SHP77 treated with DMSO at 0.1 percent for 48 hours (cell line): ENCODE measurements at places on chromosomes 1 and 21.
A peak's percentile ranks its signal among the peaks of the same experiment; 100 is the strongest.

- DNase-seq, result no peak
These were observed 5.1 kb upstream of the NT5C1A start for GRCh38 chr1:39676948-39677548.

DNA sequence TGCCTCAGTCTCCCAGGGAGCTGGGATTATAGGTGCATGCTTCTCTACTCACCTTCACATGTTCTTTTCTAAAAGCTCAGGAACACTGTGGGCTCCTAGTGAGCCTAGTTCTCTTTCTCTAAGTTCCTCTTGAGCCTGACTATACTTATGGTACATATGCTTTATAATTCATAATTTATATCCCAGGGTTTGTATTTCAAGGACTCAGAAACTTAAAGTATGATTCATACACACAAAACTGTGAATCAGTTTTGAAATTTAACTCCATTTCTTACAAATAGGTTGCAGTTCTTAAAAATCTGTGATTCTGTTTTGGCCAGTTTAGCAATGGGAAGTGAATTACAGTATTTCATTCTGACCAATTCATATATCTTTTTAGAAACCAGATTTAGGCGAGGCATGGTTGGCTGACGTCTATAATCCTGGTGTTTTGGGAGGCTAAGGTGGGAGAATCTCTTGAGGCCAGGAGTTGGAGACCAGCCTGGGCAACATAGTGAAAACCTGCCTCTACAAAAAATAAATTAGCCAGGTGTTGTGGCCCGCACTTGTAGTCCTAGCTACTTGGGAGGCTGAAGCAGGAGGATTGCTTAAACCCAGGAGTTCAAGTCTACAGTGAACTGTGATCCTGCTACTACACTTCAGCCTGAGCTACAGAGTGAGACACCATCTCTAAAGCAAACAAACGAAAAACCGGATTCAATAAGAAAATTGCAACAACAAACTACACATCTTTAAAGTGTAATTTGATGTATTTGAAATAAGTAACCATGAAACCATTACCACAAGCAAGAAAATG lies 15.6 kb downstream of the RASAL2 start:
- no peak for DNase-seq

- no peak for DNase-seq
These were observed 1539.6 kb downstream of the BRINP3 start for GRCh38 chr1:188937965-188938551.

GRCh38 chr1:2165646-2166045 lies 28.9 kb downstream of the FAAP20 start:
- DNase-seq, result no peak

GRCh38 chr1:64711266-64711665 lies 33.6 kb upstream of the RAVER2 start:
- no peak for DNase-seq

GRCh38 chr1:64864018-64864940 lies 102.1 kb downstream of the JAK1 start:
- DNase-seq, result peak; percentile 3

GRCh38 chr1:41658431-41659158 lies 174.1 kb upstream of the EDN2 start:
- DNase-seq, result no peak

DNA sequence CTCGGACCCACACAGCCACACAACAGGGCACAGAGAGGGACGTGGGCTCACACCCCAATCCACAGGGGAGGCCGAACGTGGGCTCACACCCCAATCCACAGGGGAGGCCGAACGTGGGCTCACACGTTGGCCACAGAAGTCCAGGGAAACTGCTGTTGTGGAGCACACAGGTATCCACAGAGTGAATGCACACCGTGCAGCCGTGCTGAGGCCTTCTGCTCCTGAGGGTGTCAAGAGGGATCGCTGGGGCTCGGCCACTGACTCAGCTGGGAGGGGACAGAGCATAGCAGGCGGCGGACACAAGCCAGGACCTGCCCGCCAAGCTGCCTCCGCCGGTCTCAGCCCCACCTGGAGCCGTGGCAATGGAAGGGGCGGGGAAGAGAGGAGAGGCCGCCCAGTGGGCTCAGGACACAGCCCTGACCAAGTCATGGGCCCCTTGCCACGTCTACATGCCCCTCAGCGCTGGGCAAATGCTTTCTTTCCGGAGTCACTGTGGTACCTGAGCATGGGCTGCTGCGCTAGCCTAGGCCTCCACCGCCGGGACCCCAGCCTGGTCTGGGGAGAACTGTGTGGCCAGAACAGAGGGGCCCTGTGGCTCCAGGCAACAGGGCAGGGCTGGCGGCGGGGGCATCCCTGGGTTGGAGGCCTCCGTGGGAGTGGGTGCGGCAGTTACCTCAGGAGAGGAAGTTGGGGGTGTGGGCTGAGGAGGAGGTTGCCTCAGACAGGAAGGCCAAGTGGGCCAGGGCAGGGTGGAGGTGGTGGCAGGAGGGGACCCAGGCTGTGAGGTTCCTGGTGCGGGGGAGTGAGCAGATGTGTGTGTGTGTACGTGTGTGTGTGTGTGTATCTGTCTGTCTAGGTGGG lies 1.2 kb downstream of the SYTL1 start:
- DNase-seq, result peak; percentile 46

- no peak for DNase-seq
These were observed 645.8 kb upstream of the USP24 start for GRCh38 chr1:55860798-55861519.

DNA sequence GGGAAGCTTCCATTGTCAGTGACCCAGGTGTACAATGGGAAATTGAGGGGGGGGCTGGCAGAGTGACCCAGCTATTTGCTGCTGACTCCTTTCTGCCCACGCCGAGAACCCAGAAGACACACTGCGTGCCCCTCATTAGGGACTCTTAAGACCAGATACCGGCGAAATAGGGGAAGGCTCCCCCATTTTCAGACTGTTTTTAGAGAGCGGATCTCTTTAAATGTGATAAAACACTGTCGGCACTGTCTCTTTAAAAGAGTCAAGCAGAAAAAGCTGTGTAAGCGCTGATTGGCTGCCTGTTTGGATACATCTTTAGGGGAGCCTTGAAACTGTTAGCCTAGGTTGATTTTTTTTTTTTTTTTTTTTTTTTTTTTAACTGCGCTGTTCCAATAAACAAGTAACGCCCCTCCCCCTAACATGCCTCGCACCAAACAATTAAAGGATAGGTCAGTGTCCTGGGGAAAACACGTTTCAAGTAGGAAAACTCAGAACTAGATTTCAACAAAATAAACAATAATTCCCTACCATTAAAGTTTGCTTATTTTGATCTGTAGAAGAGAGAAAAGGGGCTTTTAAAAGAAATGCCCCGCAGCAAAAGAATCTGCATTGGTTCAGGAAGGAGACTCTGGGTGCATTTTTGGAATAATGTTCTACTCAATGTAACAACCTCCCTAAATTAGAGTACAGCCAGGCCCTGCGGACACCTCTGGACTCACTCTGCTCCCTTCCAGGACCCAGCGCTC lies 1.4 kb upstream of the SSBP3 start:
- peak; percentile 81 for DNase-seq

DNA sequence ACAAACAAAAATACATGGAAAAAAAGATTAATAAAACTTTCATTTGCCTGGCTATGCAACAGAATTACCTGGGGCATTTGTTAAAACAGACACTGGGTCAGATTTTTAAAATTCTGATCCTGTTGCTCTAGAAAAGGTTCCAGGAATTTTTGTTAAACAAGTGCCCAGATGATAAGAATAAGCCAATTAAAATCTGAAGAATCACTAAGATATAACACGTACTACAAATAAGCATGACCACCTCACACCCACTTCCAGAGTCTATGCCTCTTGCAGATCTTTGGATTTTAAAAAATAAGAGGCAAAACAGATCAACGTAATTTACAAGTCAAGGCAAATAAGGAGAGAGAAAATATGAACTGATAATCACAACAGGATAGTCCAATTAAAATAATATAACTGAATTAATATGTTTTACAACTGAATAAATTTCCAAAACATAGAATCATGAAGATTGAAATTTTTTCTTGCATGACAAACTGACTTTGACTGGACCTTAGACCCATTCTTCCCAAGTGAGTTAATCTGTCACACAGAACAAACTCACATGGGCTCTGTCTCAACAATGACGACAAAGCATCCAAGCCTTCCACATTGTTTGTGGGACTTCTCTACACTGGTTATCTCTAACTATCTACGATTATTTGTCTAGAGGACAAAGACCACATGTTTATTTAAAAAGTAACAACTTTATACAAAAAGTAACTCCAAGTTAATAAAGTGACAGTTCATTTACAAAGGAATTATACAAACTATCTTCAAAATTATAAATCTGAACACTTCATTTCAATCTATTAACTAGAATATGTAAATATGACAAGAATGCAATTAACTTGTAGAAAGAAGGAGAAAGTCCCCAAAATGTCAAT lies 56.9 kb downstream of the COP1 start:
- DNase-seq, result no peak

GRCh38 chr1:198258491-198258890 lies 101.7 kb downstream of the NEK7 start:
- DNase-seq, result no peak

GRCh38 chr1:162627662-162628296 lies 4.5 kb upstream of the DDR2 start:
- peak; percentile 6 for DNase-seq
